ENCODE measurements at places on chromosomes 2 and 18.

- no peak for DNase-seq
Measured at GRCh38 chr2:187890690-187891089, 336.5 kb upstream of the TFPI start.

GRCh38 chr2:122747670-122748069 is 992.2 kb downstream of the TSN start:
- no peak for DNase-seq

GRCh38 chr2:239279508-239280295 is 121.1 kb downstream of the HDAC4 start:
- peak; percentile 63 for DNase-seq

DNA sequence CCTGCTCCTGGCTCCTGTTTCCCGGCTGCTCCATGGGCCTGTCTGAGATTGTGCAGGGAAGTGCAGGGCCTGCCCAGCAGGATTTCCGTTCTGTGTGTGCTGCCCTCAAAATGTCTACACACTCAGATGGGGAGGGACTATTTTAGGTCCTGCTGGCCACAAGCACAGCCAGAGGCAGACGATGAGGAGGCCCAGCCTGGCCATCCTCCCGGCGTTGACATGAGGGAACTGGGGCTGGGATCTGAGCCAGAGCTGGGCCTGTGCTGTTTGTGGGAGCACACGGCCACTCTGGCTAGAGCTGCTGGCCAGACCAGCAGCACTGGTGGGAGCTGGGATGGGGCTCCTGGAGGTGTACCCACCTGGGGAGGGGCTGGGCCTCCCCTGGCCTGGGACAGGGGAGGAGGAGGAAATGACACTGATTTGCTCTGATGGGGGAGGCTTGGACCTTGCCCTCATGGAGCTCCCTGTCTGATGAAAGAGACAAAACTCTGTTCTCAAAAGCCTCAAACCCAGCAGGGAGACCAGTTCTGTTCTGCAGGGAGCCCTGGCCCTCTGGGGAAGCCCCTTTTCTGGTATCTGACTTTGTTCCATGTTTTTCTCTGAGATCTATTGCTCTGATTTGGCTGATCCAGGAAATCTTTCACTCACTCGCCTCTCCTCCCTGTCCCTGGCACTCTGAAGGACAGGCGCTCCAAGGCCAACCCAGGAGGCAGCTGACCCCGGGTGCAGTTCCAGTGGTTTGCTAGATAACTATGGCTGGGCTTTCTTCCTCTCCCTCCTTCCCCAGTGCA is 161.8 kb downstream of the DYSF start:
- peak; percentile 81 for DNase-seq

DNA sequence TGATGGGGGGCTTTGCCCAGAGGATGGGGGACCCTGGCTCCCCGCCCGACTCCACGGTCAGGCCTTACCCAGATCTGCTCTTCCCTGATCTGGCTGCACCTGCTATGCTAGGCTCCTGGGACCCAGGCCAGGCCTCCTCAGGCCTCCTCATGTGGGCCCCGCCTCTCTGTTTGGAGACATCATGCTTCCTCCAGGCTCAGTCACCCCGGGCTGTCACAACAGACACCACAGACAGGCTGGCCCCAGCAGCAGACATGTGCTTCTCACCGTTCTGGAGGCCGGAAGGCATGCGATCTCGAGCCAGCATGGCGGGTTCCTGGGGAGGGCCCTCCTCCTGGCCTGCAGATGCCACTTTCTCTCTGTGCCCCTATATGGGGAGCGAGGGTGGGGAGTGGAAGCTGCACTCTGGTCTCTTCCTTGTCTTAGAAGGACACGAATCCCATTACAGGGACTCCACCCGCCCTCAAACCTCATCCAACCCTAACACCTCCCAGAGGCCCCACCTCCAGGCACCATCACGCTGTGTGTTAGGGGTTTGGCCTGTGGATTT is 10.8 kb upstream of the NEU4 start:
- DNase-seq: no peak

DNA sequence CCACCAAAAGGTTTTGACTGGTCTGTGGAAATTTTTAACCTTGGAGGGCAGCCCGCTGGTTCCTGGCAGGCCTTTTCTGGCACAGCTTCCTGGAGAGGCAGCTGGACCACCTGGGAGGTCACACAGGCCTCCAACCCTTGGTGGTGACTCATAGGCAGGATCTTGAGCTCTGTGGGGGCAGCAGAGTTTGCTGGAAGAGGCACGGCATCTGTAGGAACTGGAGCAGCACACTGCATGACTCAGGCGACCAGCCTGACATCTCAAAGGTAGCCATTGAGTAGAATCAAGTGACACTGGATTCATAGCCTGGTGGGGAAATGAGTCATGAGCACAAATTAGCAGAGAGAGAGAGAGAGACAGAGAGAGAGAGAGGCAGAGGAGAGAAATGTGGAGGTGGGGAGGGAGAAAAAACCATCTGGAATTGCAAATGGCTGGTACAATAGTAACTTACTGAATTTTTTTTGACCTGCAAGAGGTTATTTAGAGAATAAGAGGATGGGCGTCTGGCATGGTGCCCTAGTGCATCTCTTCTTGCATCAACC is 57.4 kb downstream of the TRPM8 start:
- DNase-seq: peak; percentile 93

- DNase-seq: no peak
Measured at GRCh38 chr2:235377176-235377575, 116.7 kb upstream of the AGAP1 start.

DNA sequence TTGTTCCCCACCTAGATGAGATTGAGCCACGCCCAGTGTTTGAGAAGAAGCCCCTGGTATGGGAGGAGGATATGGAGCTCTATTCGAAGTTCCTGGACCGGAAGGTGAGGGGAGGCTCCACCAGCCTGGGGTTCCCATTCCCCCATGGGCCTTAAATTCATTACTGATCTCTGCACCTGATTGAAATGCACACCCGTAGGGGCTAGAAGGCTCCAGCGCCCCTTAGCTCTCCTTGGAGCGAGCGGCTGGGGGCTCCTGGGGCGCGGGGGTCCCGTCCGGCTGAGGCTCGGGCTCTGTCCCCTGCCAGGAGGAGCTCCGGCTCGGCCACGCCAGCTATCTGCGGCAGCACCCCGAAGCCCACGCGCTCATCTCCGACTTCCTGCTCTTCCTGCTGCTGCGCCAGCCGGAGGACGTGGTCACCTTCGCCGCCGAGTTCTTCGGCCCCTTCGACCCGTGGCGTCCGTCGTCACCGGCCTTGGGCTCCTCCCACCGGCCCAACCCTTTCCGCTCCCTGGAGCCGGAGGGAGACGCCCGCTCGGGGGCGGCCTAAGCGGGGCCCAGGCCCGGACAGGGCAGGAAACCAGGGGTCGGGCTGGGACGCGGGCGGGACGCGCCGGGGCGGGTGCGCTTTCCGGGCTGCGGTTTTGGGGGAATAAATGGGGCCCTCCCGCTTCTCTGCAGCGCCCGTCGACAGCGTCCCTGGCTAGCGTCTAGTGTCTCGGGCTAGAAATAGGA is 10.9 kb downstream of the CATIP start:
- DNase-seq: peak; percentile 80

GRCh38 chr2:238566001-238566645 is 139.4 kb downstream of the ASB1 start:
- no peak for DNase-seq

DNA sequence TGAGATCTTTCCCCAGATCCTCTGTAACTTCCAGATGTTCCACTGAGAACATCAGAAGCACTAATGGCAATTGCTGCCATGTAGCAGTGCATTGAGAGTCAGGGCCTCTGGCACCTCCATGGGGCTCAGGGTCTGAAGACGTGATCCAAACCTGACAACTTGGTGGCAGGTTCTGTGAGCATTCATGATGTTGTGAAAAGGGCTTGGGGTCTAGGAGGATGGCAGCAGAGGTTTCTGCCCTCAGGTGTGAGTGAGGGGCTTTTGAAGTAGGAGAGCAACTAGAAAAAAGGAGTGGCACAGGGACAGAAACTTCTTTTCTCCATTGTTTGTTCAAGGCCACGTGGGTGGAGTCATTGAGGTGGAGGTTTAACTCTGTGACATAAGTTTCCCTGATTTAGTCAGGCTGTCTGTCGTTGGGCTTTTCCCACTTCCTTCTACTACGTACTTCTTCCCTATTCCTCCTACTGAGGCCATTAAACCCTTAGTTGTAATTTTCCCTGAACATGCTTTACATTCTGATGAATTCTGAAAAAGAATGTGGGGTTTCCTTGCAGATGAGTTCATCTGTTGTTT is 13.1 kb downstream of the CFLAR start:
- DNase-seq: peak; percentile 82

DNA sequence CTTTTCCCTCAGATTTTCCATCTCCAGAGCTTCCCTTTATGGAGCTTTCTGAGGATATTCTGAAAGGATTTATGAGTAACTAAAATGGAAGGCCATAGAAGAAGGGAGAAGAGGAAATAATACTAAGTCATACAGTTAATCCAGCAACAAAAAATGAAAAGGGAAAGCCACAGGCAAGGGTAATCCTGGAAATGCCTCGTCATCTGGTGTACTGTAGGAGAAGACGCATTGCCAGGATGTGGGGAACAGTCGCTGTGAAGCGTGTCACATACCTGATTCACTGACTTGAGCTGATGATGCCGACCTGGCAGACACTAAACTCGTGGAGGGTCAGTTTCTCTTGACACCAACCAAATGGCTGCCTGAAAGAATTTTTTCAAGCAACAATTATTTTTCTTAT is 34.7 kb upstream of the ALPP start:
- peak; percentile 47 for DNase-seq

DNA sequence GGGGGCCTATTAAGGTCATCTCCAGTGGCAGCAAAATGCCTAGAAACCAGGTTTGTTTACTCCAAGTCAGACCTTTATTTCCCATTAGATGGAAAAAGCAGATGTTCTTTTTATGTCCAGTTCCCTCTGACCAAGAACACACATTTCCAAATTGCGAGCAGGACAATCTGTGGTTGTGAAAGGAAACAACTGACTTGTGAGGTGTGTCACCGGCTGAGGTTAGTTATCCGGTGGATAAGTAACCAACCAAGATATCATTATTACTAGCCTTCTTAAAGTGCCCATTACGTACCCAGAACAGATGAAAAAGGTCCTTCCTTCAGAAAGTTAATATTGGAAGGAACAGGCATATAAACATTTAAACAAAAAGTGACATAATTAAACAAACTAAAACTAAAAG is 112.9 kb downstream of the THADA start:
- DNase-seq: peak; percentile 64

DNA sequence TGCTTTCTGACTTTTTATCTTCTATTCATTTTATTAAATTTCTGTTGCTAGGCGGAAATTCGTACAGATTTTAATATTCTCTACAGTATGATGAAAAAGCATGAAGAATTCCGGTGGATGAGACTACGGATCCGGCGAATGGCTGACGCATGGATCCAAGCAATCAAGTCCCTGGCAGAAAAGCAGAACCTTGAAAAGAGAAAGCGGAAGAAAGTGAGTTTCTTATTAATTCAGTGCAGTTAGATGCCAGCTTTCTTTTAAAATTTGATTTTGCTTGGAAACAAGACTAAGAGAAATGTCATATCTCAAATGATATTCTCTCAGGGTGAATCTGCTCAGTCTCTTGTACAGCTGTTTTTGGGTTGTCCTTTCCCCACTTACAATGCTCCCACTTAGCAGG is 84.3 kb downstream of the MGAT5 start:
- DNase-seq: no peak

DNA sequence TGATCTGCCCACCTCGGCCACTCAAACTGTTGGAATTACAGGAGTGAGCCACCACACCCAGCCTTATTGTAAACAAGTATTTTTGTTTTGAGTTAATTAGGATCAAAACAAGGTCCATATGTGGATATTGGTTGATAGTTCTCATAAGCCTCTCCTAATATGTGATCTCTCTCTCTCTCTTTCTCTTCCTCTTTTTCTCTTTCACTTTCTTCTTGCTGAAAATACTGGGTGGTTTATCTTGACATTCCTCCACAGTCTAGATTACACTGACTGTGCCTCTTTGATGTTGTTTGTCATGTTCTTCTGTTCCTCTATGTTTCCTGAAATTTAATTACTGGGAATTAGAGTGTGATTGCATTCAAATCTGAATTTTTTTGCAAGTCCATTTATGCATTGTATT is 547.5 kb upstream of the NRXN1 start:
- DNase-seq: no peak

- no peak for DNase-seq
Measured at GRCh38 chr2:48251437-48252148, 278.4 kb upstream of the STON1 start.

- DNase-seq: no peak
Measured at GRCh38 chr18:7307030-7307429, 76.1 kb downstream of the LRRC30 start.

GRCh38 chr18:79637921-79638909 is 41.4 kb upstream of the CTDP1 start:
- peak; percentile 32 for DNase-seq

- peak; percentile 70 for DNase-seq
Measured at GRCh38 chr2:69089266-69089665, 76.3 kb downstream of the ANTXR1 start.

DNA sequence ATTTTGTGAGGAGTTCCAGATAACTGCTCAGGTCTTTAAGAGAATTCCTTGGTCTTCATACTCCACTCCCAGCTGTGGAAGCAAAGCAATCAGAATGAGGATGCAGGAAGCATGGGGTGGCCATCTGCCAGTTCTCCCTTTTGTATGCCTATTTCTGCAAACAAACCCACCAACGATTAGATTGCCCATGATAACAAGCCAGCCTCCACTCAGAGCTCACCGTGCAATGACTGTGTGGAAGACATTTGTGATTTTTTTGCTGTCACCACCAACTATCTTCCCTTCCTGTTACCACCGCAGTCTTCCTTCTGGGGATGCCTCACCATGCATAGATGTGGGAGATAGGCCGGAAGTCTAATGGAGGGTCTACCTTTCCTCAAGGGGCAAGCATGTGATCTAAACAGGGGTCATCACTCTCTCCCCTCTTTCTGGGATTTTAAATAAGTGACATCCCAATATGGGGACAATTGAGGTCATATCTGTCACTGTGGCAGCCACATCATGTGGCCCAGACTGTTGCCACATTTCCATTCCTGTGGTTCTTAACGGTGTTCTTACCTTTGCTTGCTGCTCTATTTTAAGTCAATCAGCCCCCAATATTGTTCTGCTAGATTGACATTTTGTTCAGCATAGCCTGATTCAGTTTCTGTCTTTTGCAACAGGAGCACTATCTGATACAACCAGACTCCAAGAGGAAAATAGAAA is 4.4 kb downstream of the AFF3 start:
- DNase-seq: no peak

GRCh38 chr2:232484628-232485347 is 2.8 kb downstream of the ECEL1 start:
- no peak for DNase-seq

GRCh38 chr2:32931945-32932709 is 14.6 kb upstream of the LTBP1 start:
- DNase-seq: no peak

GRCh38 chr2:11904029-11904428 is 157.6 kb downstream of the LPIN1 start:
- DNase-seq: no peak

DNA sequence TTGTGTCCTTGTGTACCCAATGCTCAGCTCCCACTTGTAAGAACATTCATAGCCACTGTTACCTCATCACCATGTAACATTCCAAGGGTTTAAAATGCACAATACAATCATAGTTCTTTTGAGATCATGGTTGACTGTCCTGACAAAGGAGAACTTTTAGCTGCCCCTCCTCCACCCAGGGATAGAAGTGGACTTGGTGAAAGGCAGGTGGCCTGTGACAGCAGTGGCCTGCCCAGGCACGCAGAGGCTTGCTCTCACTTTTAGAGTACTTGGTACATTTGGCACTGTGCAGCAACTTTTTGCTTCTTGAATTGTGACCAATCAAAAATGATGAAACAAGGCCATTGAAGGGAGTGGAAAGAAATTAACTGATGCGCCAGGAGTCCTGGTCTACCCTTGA is 108.7 kb downstream of the ANKRD44 start:
- DNase-seq: no peak
